SIG-M5 (cell line): ENCODE measurements at places on chromosomes 4 and X.

DNA sequence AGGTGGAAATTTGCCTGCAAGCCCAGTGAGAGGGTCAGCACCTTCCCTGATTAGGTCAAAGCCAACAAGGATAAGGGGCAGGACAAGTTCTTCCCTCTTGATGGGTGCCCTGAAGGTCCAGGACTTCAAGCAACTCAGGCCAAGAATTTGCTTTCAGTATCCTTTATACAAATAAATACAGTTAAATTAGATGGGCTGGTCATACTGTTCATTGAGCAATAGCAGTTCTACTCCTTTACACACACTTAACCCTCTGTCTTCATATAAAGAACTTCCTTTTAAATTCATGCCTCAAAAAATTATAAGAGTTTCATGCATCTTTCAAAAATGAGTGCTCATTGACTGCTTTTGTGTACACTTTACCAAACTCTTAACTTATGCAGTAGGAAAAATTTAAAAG is 392.0 kb downstream of the SPRY1 start:
- no peak for DNase-seq

GRCh38 chr4:48542888-48543287 is 52.8 kb downstream of the ZAR1 start:
- DNase-seq, result no peak

- DNase-seq, result no peak
Observed at GRCh38 chr4:24645765-24646550, 61.6 kb upstream of the DHX15 start.

DNA sequence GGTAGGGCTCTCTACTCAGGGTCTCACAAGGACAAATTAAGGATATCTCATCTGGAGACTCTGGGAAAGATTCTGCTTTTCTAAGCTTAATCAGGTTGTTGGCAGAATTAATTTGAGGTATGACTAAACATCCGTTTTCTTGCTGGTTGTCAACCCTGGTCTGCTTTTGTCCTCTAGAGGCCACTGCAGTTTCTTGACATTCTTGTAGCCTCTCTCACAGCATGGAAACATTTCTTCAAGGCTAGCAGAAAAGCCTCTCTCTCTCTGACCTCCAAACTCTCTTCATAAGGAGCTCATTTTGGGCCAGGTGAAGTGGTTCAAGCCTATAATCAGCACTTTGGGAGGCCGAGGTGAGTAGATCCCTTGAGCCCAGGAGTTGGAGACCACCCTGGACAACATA is 749.5 kb upstream of the PCDH7 start:
- DNase-seq, result no peak

DNA sequence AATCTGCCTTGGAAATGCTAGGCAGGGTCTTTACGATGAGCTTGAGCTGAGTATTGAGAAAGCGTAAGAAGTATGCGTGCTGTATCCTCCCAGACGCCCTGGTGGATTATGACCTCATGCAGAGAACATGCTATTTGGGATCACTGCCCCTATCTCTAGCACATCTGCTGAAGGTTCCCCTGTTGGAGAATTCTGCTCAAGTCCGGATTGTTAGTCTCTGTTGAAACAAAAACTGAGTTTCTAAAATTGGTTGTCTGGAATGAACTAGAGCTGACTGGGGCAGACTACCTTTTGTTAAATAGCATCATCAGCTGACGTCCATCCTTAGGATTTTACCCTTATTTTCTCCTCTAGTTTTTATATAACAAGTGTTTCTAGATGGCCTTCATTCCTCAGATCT is 7.5 kb downstream of the FHDC1 start:
- DNase-seq, result no peak

GRCh38 chr4:134934036-134934808 is 732.6 kb upstream of the PABPC4L start:
- DNase-seq, result no peak

GRCh38 chr4:147578593-147578992 is 38.6 kb upstream of the TMEM184C start:
- no peak for DNase-seq
